Smooth muscle cell of the pulmonary artery (primary cell): ENCODE measurements at places on chromosomes 7 and 10. TPM values are rescaled to one million over a fixed set of nuclear protein-coding genes. Genes with fewer than 3 reads are reported as not detected.

Gene ZNF736
- 7.4 and 8.9 TPM in 2 replicates for total RNA-seq

Gene ZPBP
- total RNA-seq, result not detected in 2 replicates

Gene MEIG1
- total RNA-seq, result 0.46 TPM in 1 of 2 replicates, not detected in the other

Gene LRRC4
- total RNA-seq, result 0.03 TPM in 1 of 2 replicates, not detected in the other

Gene LRRC61
- 0.26 and 0.36 TPM in 2 replicates for total RNA-seq

Gene NUTM2E
- not detected in 2 replicates for total RNA-seq

Gene MEST
- 262 and 361 TPM in 2 replicates for total RNA-seq

Gene PLXDC2
- 12.7 and 22.9 TPM in 2 replicates for total RNA-seq

Gene ABCA13
- total RNA-seq, result 0.20 and 0.36 TPM in 2 replicates

Gene CYP26C1
- 0.07 and 0.10 TPM in 2 replicates for total RNA-seq

Gene SEMA3E
- 0.13 and 0.79 TPM in 2 replicates for total RNA-seq

Gene LRRD1
- total RNA-seq, result 0.07 and 0.17 TPM in 2 replicates

Gene RNF148
- total RNA-seq, result 0.43 and 0.65 TPM in 2 replicates

Gene NODAL
- not detected in 2 replicates for total RNA-seq

Gene OR2F2
- total RNA-seq, result not detected in 2 replicates

Gene GHRHR
- total RNA-seq, result not detected in 2 replicates

Gene INTS1
- 58.3 and 77.4 TPM in 2 replicates for total RNA-seq

Gene OR2A5
- total RNA-seq, result not detected in 2 replicates

Gene RSPH10B
- 0.13 and 0.63 TPM in 2 replicates for total RNA-seq

Gene NEURL1
- under 0.01 and 0.63 TPM in 2 replicates for total RNA-seq

Gene OR2A12
- not detected in 2 replicates for total RNA-seq

Gene PHYH
- total RNA-seq, result 13.9 and 21.5 TPM in 2 replicates

Gene ODAD2
- 0.26 and 1.3 TPM in 2 replicates for total RNA-seq

Gene ZNF862
- 13.7 and 21.3 TPM in 2 replicates for total RNA-seq
